ENCODE measurements at places on chromosomes 13 and 19.

GRCh38 chr19:13842291-13843103 lies 34.4 kb upstream of the NANOS3 start:
- DNase-seq = peak; percentile 74

GRCh38 chr13:113845723-113846635 lies 17.9 kb downstream of the GAS6 start:
- no peak for DNase-seq

DNA sequence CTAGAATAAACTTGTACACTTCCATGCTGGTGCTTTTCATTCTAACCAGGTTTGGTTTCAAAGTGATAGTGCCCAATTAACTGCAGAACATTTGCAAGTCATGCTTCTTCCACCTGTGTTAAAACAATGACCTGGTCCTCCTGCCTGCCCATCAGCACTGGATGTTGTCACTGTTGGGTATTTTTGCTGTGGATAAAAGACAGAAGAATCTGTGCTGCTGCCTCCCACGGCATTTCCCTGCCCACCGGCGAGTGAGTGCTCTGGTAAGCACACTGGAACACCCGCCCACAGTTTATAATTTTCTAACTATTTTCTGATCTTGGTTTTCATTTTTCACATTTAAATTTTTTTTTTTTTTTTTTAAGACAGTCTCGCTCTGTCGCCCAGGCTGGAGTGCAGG lies 2.3 kb upstream of the AKAP8 start:
- DNase-seq = no peak

DNA sequence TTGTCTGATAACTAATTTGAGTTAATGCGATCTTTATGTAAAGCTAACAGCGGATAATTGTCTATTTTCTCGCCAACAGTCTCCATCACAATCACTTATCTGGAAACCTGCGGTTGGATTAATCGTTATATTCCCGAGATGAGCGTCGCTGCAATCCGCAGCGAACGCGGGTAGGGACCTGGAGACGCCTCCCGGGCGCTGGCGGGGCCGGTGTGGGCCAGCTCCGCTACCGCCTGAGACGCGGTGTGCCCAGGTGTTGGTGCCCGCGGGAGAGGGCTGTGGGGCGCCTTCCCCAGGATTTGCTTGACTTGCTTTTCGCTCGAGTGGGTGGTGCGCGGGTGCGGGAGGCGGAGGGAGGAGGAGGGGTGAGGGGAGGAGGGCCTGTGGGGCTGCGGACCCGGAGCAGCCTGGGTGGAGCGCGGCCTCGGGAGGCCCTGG lies 38.3 kb downstream of the SOX1 start:
- DNase-seq = no peak

- DNase-seq = no peak
Observed at GRCh38 chr19:1214299-1214861, 8.8 kb downstream of the STK11 start.

- DNase-seq = no peak
Observed at GRCh38 chr19:51460164-51460992, 2.1 kb upstream of the SIGLEC8 start.

GRCh38 chr19:15241259-15241910 lies 9.1 kb upstream of the EPHX3 start:
- DNase-seq = no peak

GRCh38 chr13:112740502-112741131 lies 50.8 kb downstream of the ATP11A start:
- no peak for DNase-seq

GRCh38 chr13:42617221-42617620 lies 43.3 kb downstream of the TNFSF11 start:
- no peak for DNase-seq

DNA sequence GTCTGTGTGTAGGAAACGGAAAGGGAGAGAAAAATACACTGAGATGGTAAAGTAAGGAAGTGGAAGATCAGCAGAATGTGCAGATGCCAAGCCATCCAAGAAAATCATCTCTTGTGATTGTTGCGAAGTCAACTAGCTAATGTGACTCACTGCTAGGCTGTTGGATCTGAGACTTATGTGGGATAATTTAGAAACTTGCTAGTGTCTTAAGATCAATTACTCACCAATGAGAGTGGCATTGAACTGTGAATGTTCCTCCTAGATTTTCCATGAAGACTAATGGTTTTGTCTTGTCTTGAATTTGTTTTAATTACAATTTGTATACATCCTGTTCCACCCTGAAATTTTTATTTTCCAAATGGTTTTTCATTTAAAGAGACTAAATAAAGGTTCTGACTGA lies 771.6 kb downstream of the EFNB2 start:
- no peak for DNase-seq

- DNase-seq = no peak
Observed at GRCh38 chr13:67791047-67791446, 560.9 kb upstream of the PCDH9 start.

GRCh38 chr13:35780613-35781012 lies 304.1 kb upstream of the MAB21L1 start:
- DNase-seq = no peak

Measured in endothelial cell (in vitro differentiated cells).